Activated CD8-positive, alpha-beta memory T cell treated with anti-CD3 and anti-CD28 coated beads for 4 hours (primary cell): ENCODE measurements at places on chromosomes 4 and X.

GRCh38 chr4:104531390-104531789 lies 36.7 kb upstream of the CXXC4 start:
- no peak for DNase-seq

DNA sequence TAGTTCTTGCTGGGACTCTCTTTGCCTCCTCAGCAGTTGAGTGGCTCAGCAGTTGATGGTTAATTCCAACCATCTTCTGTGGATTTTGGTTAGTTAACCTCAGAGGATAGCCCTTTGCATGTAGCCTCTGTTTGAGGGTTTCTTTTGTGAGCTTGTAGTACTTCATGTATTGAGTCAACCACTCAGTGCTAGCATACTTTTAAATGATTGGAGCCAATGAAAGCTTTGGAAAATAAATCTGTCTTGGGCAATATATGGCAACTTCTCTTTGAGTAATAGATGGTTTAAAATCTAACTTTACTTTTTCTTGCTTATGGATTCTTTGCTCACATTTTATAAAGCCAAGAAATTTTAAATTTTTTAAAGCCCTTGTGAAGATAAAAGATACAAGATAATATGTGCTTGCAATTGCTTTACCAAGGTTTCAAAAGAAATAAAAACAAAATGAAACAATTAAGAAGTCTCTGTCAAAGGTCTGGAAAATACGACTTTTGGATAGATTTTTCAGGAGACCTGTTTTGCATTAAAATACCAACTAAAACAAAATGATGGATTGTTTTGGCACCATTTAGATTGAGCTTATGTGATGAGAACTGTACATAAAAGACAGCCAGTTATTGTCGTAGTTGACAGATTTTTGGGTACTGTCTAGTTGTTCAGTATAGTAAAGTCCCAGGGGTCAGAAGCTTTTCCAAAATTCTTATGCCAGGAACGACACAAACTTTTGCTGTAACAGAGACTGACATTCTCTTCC lies 181.9 kb downstream of the SPRY1 start:
- DNase-seq: no peak

DNA sequence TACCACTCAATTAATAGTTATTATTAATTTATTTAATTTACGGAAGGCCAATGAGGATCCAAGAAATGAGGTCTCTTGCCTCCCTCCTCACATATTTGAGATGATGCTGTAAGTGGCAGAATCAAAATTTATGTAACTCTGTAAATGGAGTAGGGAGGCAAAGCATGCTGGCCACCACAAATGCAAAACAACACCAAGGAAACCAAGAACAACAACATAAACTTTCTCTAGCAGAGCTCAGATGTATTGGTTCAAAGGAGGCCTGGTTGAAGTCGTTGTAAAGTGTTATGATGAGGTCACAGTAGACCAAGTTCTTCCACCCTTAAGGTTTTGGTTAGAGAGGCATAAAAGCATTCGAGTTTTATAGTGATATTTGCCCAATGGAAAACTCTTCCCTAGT lies 194.8 kb upstream of the FAT1 start:
- DNase-seq: no peak

DNA sequence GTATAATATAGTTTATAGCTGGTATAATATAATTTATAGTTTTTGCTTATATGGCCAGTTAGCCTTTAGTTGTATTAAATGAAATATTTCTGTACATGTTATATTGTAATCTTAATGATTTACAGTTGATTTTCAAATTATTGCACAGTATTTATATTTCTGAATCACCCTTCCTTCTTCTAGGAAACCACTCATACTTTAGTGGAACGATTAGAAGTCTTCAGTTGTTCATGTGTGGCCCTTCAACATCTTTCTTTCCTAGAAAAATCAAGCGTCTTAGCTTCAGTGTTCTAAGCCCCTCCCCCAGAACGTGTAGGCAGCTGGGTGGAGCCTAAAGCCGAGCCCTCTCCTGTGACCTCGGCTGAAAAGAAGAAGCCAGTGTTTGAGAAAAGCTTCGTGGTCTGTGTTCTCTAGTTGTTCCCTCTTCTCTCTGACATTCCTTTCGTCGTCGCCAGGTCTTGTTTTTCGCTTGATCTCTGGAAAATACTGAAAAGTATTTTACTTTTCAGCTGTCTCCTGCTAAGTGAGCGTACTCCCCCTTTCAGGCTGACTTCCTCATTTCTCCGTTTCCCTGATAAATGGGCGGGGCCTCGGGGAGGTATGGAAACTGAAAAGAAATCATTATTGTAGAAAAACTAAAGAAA lies at the start of gene C4orf33:
Gene C4orf33, plus strand, starts transcription at position 342 of the 644 bp plus-strand sequence. CDS start 6,459 bp downstream, outside the sequence.
- peak; percentile 50 for DNase-seq

DNA sequence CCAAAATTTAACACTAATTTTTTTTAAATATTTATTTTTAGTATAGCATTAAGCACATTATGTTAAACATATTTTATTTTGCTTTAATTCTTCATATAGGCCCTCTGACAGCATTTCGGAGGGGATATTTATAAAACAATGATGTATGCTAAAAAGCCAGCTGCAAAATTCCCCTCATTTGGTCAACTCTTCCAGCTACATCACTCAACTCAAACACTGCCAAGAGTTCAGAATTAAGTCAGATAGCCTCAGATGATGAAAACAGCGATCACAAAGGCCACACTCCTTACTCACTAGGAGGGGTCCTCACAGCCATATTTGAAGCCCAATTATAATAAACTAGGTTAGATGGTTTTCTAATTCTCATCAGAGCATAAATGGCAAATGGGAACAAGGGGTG lies 146.6 kb downstream of the ADAMTS3 start:
- DNase-seq: no peak

DNA sequence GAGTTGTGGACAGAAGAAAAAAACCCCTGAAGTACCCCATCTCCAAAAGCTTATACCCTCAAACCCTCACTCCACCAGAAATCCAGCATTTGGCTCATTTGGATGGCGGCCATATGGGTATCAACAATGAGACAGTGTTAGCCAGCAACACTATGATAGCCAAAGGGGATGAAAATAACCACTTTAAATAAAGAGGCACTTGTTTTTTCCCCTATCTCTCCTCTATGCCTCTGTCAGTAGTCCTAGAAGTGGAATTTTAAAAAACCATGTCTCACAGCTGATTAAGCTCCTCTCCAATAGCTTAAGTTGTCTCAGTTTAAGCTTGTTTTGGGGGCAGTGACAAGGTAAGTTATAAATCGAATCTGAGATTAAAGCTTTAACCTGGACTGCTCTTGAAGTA lies 124.0 kb downstream of the MOSPD2 start:
- DNase-seq: no peak

- no peak for DNase-seq
Observed at GRCh38 chrX:88883200-88883599, 136.2 kb downstream of the CPXCR1 start.

GRCh38 chrX:6667048-6667768 lies 132.3 kb upstream of the VCX3A start:
- DNase-seq: no peak
